ENCODE measurements at places on chromosomes 5 and 9. TPM values are rescaled to one million over a fixed set of nuclear protein-coding genes. Genes with fewer than 3 reads are reported as not detected.

DNA sequence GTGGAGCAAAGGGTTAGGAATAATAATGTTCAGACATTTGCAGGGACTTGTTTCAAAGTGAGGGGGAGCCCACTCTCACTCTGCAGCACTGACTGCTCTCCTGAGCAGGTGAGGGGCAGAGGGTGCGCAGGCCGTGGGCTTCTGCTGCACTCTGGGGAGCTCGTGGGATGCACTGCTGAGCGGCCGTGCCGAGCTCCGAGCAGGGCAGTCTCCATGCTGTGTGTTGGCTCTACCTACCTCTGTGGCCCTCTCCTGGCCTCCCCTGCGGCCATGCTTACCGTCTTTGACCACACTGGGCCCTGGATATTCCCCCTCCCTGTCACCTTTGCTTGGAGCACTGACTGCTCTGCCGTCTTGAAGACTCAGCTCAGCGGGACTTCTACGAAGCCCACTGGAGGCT, 33.7 kb downstream of the CRB2 start:
- H3K36me3 ChIP-seq, result no peaks in the 10 kb centered on the region
- H3K27ac ChIP-seq, result no peak overlapping the region

GRCh38 chr5:124735169-124735858, 11.1 kb downstream of the ZNF608 start:
- peak overlapping the region; percentile 30 for H3K27ac ChIP-seq
- peak overlapping the region; percentile 32 for H3K4me3 ChIP-seq
- no peaks in the 10 kb centered on the region for H3K27me3 ChIP-seq
- no peaks in the 10 kb centered on the region for H3K36me3 ChIP-seq

GRCh38 chr9:128899566-128900322, 17.8 kb downstream of the LRRC8A start:
- H3K27me3 ChIP-seq, result no peaks in the 10 kb centered on the region
- no peak overlapping the region for H3K4me3 ChIP-seq
- H3K27ac ChIP-seq, result peak overlapping the region; percentile 94
- H3K4me1 ChIP-seq, result peaks cover 77% of the 10 kb centered on the region

- no peaks in the 10 kb centered on the region for H3K27me3 ChIP-seq
- no peak overlapping the region for H3K4me3 ChIP-seq
- no peak overlapping the region for H3K27ac ChIP-seq
- no peak for DNase-seq
- H3K36me3 ChIP-seq, result no peaks in the 10 kb centered on the region
Observed at GRCh38 chr9:6552498-6553121, 92.9 kb downstream of the GLDC start.

DNA sequence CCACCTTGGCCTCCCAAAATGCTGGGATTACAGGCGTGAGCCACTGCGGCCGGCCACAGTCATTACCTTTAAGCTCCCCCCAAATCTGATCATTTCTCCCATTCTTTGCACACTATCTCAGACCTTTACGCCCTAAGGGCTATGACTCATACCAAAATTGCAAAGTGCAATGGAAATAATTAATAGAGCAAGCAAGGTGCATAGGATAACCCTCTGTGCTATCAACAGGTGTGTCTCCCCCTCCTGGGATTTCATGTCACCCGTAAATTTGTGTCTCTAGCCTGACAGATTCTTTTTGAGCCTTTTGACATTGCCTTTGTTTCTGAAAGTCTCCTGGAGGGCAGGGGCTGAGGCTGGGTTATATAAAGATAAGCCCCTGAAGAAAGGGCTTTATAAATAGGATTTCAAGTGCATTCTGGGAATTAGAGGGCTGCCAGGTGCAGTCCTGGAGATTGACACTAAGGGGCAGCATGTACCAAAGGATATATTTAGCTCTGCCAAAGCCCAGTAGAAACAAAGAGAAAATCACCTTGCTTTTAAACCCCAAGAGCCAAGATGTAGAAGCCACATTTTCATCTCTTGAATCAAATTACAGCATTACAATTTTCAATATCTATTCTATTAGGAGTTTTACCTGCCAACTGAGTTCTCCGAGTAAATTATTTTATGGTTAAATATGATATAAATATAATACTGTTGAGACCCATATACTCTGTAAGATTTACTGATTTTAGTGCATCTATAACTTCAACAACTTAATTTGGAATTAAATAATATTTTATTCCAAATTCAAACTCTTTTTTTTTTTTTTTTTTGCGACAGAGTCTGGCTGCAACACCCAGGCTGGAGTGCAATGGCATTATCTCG, 18.2 kb downstream of the S100Z start:
- H3K36me3 ChIP-seq, result no peaks in the 10 kb centered on the region
- H3K4me1 ChIP-seq, result no peaks in the 10 kb centered on the region
- no peak overlapping the region for H3K4me3 ChIP-seq
- H3K27me3 ChIP-seq, result no peaks in the 10 kb centered on the region
- DNase-seq, result no peak

GRCh38 chr5:107835096-107835495, 164.4 kb upstream of the EFNA5 start:
- H3K36me3 ChIP-seq, result no peaks in the 10 kb centered on the region
- no peak for DNase-seq
- H3K27me3 ChIP-seq, result no peaks in the 10 kb centered on the region
- no peak overlapping the region for H3K4me3 ChIP-seq
- no peak overlapping the region for H3K27ac ChIP-seq

- H3K27me3 ChIP-seq, result no peaks in the 10 kb centered on the region
- no peak overlapping the region for H3K27ac ChIP-seq
- no peaks in the 10 kb centered on the region for H3K4me1 ChIP-seq
- no peak for DNase-seq
- H3K4me3 ChIP-seq, result no peak overlapping the region
Observed at GRCh38 chr5:74412066-74412465, 228.5 kb downstream of the ENC1 start.

ARID3C gene
- not detected for total RNA-seq

FREM1 gene
- total RNA-seq, result 2.7 TPM

UNC5A gene
- not detected for total RNA-seq

IL9 gene
- not detected for total RNA-seq
